A549 treated with RU486 at 1 μM for 4 hours (cell line): ENCODE measurements at places on chromosomes 4 and X. TPM values are rescaled to one million over a fixed set of nuclear protein-coding genes. Genes with fewer than 3 reads are reported as not detected.

Gene PFKFB1
- total RNA-seq: 0.10 TPM in 1 of 5 replicates, not detected in the others

Gene TRIM61
- total RNA-seq: not detected in 5 replicates

Gene LSM6
- 31.3 to 60.8 TPM (median 33.3 TPM) in 5 replicates for total RNA-seq

Gene GAB1
- total RNA-seq: 1.7 to 2.7 TPM (median 2.1 TPM) in 5 replicates

Gene PDE6B
- total RNA-seq: not detected in 5 replicates

Gene ANAPC4
- 7.2 to 13.2 TPM (median 12.5 TPM) in 5 replicates for total RNA-seq

Gene CCKAR
- total RNA-seq: not detected in 5 replicates

Gene C4orf54
- not detected in 5 replicates for total RNA-seq

Gene TBX22
- total RNA-seq: not detected in 5 replicates

Gene CSTF2
- total RNA-seq: 31.3 to 35.5 TPM (median 32.4 TPM) in 5 replicates

Gene KLHL4
- total RNA-seq: 2.8 to 3.7 TPM (median 3.4 TPM) in 5 replicates

Gene C4orf51
- not detected in 5 replicates for total RNA-seq

Gene RHOXF2B
- total RNA-seq: not detected in 5 replicates

Gene MAGEA8
- not detected in 5 replicates for total RNA-seq

Gene STARD8
- 0.81 to 1.8 TPM (median 1.6 TPM) in 5 replicates for total RNA-seq

Gene IDH3G
- 55.4 to 64.5 TPM (median 62.6 TPM) in 5 replicates for total RNA-seq

Gene CHIC1
- 1.6 to 6.0 TPM (median 4.9 TPM) in 5 replicates for total RNA-seq

Gene MAGEA11
- not detected in 5 replicates for total RNA-seq

Gene DGKK
- 0.02 TPM in 1 of 5 replicates, not detected in the others for total RNA-seq

Gene TRPC5OS
- not detected in 5 replicates for total RNA-seq

Gene TLL1
- total RNA-seq: 0.03 to 0.47 TPM (median 0.24 TPM) in 5 replicates

Gene ODAPH
- total RNA-seq: 0.28 TPM in 1 of 5 replicates, not detected in the others

Gene RBMXL3
- total RNA-seq: not detected in 5 replicates

Gene PHOX2B
- total RNA-seq: not detected in 5 replicates

Gene CCSER1
- total RNA-seq: not detected in 5 replicates

Gene ADGRG4
- not detected in 5 replicates for total RNA-seq

Gene SATL1
- not detected in 5 replicates for total RNA-seq

Gene GRIA3
- not detected in 5 replicates for total RNA-seq

Gene MAGEA2
- total RNA-seq: not detected in 5 replicates

Gene ZNF595
- total RNA-seq: 15.2 to 22.9 TPM (median 18.7 TPM) in 5 replicates

Gene DCLK2
- total RNA-seq: 7.9 to 10.4 TPM (median 8.5 TPM) in 5 replicates

Gene ERCC6L
- 9.3 to 15.3 TPM (median 13.5 TPM) in 5 replicates for total RNA-seq

Gene COX7B
- 539 to 698 TPM (median 674 TPM) in 5 replicates for total RNA-seq

Gene IL21
- total RNA-seq: not detected in 5 replicates

Gene CT45A1
- total RNA-seq: not detected in 5 replicates

Gene PPBP
- total RNA-seq: 0.20 to 0.21 TPM in 2 of 5 replicates, not detected in the others

Gene DMD
- total RNA-seq: 0.14 TPM in 1 of 5 replicates, not detected in the others

Gene ETDA
- not detected in 5 replicates for total RNA-seq

Gene HSFX4
- not detected in 5 replicates for total RNA-seq

Gene UGT2B10
- total RNA-seq: not detected in 5 replicates

Gene CXorf49
- total RNA-seq: not detected in 5 replicates

Gene TREX2
- 0.67 to 1.8 TPM (median 1.6 TPM) in 5 replicates for total RNA-seq
